ENCODE measurements at places on chromosomes 1 and 21.
A peak's percentile ranks its signal among the peaks of the same experiment; 100 is the strongest.

DNA sequence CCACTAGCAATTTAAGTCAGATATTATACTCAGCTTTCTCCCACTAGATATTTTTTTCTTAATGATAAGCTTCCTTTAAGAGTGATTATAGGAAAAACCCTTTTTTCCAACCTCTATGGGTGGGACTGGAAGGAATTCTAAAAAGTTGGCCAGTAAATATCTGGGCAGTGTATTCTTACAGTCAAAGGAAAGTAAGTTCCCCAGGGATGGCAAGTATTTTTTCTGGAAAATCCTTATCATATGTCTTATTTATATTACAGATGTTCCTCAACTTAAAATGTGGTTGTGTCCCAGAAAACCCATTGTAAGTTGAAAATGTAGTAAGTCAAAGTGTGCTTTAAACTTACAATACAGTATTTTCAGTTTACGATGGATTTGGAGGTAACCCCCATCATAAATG, 29.2 kb downstream of the CMPK1 start:
- DNase-seq: no peak

DNA sequence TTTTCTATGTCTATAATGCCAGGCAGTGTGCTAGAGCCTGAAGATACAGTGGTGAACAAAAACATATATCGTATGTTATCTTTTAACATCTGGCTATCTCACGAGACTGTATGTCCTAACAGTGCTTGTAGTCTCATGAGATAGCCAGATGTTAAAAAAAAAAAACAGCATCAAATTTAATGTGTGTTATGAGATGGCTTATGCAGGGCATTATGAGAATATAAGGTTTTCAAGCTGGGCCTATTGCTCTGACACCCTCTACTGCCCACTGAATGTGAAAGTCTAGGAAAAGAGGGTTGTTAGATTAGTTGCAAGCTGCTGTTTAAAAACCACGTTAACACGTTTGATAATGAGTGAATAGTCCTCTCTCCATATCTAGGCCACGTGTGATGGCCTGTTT, 109.8 kb downstream of the CACHD1 start:
- no peak for DNase-seq

- DNase-seq: no peak
Observed at GRCh38 chr1:176566004-176566975, 103.3 kb downstream of the PAPPA2 start.

GRCh38 chr1:21368515-21369289, 71.2 kb upstream of the NBPF3 start:
- peak; percentile 71 for DNase-seq

- no peak for DNase-seq
Observed at GRCh38 chr1:85360730-85361493, 84.5 kb upstream of the BCL10 start.

GRCh38 chr1:156933136-156933535, 12.7 kb downstream of the LRRC71 start:
- DNase-seq: no peak

- DNase-seq: no peak
Observed at GRCh38 chr1:230068952-230069684, 2.1 kb downstream of the GALNT2 start.

DNA sequence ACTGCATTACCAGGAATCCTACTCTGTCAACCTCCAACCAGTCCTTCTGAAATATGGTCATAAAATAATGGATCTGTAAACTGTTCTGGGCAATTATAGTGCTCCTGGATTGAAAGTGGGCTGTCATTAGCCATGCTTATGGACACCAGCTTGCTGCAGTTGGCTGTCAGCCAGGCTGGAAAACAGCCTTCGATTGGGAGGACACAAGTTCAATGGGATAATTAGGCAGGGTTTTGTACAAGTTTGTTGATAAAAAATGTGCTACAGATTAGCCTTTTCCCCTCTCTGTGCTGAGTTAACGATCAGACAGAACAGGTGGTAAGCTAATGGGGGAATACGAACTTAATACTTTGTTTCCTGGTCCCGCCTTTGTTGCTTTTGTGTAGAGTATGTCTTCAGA, 413.9 kb downstream of the DUSP10 start:
- DNase-seq: no peak

DNA sequence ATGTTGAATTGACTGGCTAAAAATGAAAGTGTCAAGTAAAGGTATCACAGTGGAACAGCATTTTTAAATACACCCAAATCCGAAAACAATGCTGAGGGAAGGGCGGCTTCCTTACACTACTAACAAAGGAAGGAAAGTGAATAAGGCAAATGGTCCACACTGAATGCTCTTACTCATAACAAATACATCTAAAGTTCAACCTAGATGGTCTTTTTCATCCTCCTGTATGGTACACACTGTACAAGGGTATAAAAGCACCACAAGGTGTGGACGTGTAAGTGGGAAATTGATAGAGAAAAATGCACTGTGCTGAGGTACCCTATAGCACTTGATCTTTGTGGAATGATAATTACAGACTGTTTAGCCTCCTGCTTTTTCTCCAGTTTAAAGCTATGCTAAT, 7.1 kb upstream of the PALMD start:
- DNase-seq: no peak

DNA sequence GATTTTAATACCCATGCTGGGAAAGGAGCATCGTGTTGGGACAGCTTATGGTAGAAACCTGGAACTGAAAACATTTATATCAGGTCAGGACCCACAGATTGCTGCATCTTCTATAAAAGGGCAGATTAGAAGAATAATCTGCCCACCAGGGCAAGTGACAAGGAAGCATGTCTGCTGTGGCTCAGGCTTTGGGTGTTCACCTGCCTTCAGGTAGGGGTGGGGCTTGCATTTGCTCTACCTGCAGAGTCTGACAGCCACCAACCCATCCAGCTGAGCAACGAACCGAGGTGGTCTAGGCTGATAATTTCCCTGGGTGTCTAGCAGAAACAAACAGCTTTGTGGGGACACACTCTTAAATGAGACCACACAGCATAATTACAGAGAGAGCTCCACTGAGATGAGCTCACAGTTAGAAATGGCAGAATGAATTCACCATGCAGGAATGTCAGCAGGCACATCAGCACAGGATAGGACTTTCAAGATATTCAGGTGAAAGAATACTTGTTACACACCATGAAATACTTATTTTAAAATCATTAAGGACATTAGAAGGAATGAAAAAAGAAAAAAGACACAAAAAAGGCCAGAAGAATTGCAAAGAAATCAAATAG, 36.1 kb upstream of the B3GALT5 start:
- no peak for DNase-seq

GRCh38 chr1:157984469-157984868, 9.0 kb upstream of the KIRREL1 start:
- no peak for DNase-seq

GRCh38 chr1:181064702-181065101, 23.8 kb upstream of the IER5 start:
- no peak for DNase-seq

DNA sequence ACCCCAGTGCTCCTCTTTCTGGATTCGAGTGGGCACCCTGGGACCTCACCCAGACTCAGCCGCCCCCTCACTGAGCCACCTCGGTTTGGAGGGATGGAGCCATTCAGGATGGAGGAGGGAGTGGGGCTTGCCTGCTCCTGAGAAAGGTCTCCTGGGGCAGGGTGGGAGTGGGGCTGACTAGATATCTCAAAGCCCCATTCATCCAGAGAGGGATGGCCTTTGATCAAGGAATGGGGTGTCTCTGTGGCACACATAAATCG, 10.1 kb upstream of the SPSB1 start:
- no peak for DNase-seq

DNA sequence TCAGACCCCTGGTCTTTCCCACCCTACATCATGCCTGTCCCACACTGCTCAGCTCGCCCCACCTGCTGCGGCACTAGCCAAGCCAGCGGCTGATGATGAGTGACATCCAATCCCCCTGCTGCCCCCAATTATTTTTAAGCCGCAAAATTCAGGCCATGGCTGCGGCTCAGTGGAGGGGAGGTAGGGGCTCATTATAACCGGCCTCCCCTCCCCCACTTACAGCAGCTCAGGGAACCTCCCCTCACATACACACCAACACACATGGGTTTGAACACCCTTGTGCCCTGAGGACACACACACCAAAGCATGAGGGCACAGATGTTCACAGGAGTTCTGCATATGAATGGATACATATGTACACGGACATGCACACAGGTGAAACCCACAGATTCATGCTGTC, 5.3 kb downstream of the ADGRB2 start:
- no peak for DNase-seq

- no peak for DNase-seq
Observed at GRCh38 chr1:245416781-245417180, 262.0 kb downstream of the KIF26B start.

DNA sequence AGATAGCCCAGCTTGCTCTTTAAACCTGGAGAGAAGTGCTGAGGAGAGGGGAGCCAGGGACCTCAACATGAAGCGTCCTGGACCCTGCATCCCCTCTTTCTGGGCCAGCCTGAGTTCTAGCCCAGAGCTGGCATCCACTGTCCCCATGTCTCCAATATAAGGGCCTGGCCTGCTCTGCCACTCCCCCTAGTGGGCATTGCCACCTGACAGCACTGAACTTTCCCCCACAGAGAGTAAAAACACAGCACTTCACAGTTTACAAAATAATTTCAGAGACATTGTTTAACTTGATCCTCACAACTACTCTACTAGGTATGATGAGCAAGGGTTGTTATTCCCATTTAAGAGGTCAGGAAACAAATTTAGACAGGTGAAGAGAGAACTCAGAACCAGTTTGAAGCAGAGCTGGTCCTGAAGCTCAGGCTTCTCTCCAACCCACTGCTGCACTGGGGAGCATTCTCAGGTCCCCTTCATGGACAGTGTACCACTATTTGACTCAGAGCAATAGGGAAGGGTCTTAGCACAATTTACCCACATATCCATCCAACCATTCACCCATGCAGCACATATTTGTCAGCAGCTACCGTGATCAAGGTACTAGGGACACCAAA, 151.2 kb downstream of the DMRTA2 start:
- peak; percentile 25 for DNase-seq

- no peak for DNase-seq
Observed at GRCh38 chr1:208047975-208048374, 137.1 kb upstream of the CD34 start.
